Activated naive CD4-positive, alpha-beta T cell treated with Interleukin-2 at 50 U/mL for 16 hours (primary cell): ENCODE measurements at places on chromosomes 4 and X.

GRCh38 chrX:8413279-8413678, 51.4 kb upstream of the VCX3B start:
- DNase-seq, result no peak

GRCh38 chrX:130691576-130691975, 211.4 kb downstream of the ENOX2 start:
- no peak for DNase-seq

DNA sequence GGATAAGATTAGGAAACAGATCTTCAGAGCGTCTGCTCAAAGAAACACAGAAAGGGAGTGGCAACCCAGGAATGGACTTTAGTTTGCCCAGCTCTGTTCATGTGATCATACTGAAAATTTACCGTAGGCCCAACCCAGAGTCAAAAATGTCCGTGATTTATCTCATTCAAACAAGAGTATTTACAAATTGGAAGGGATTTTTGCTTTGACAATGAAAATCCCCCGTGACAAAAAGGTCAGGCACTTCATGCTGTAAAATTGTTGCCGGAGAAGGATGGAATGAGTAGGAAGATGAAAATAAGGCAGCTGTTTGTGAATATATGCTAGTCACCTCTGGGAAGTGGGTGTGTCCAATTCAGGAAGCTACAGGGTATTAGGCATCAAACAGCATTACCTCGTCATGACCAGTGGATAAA, 1.2 kb downstream of the SULT1B1 start:
- no peak for DNase-seq

- DNase-seq, result peak; percentile 51
Measured at GRCh38 chr4:55947912-55948725, 626 bp upstream of the CEP135 start.

DNA sequence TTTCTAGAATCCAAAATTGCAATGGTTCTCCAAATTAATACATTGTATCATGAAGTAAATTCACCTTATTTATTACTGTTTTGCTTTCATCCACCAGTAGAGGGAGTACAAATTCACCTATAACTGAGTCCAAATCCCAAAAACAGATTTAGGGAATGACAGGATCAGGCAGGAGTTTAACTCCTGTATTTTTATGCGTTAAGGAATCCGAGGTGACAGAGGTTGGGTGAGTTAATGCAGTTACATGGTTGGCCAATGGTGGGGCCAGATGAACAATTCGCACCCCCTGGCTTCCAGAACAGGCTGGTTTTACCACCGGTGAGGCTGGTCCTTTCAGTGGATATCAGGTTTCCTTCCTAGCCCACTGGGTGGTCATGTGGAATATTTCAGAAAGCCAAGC, 82.4 kb downstream of the MTNR1A start:
- no peak for DNase-seq

- no peak for DNase-seq
Measured at GRCh38 chr4:128636906-128637305, 172.6 kb upstream of the JADE1 start.

GRCh38 chrX:9829308-9830267, 43.4 kb downstream of the SHROOM2 start:
- peak; percentile 24 for DNase-seq

GRCh38 chrX:73877687-73878086, 314.7 kb downstream of the CHIC1 start:
- no peak for DNase-seq

- DNase-seq, result no peak
Measured at GRCh38 chr4:123649645-123650391, 253.2 kb downstream of the SPRY1 start.
